Aorta (tissue), 5 donors: ENCODE measurements at places on chromosomes 7 and 10. TPM values are rescaled to one million over a fixed set of nuclear protein-coding genes. Genes with fewer than 3 reads are reported as not detected.

GRCh38 chr7:27062946-27063345 is 32.9 kb downstream of the HOXA1 start:
- no peak for DNase-seq

The SPDYE8 gene
- total RNA-seq, result not detected

DNA sequence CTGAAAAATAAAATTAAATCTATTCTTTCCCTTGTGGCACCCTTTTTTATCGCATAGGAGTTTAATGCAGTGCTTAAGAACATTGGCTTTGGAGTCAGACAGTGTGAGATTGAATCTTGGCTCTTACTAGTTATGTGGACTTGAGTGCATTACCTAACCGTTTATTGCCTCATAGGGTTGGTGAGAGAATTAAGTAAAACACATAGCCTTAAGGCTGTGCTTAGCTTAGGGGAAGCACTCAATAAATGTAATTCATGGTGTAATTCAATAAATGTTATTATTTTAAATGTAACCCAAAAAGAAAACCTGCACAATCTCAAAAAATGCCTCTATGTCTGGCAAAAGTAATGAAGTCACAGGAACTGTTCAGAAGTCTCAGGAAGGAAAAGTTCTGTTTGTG is 2.7 kb downstream of the STK17A start:
- no peak for DNase-seq

The EBF3 gene
- total RNA-seq, result 8.4 TPM

- DNase-seq, result no peak
Observed at GRCh38 chr10:96688789-96689188, 31.5 kb downstream of the PIK3AP1 start.

The SEPHS1 gene
- 38.1 TPM for total RNA-seq

GRCh38 chr10:116611153-116611545 is 9.6 kb upstream of the PNLIPRP2 start:
- DNase-seq, result no peak

The IRF5 gene
- 15.5 TPM for total RNA-seq

DNA sequence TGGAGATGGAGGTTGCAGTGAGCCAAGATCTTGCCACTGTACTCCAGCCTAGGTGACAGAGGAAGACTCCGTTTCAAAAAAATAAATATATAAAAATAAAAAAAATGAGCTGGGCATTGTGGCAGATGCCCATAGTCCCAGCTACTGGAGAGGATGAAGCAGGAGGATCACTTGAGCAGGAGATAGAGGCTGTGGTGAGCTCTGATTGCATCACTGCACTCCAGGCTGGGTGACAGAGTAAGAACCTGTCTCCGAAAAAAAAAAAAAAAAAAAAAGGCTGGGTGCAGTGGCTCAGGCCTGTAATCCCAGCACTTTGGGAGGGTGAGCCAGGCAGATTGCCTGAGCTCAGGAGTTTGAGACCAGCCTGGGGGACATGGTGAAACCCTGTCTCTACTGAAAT is 11.8 kb downstream of the ZNF487 start:
- DNase-seq, result no peak

DNA sequence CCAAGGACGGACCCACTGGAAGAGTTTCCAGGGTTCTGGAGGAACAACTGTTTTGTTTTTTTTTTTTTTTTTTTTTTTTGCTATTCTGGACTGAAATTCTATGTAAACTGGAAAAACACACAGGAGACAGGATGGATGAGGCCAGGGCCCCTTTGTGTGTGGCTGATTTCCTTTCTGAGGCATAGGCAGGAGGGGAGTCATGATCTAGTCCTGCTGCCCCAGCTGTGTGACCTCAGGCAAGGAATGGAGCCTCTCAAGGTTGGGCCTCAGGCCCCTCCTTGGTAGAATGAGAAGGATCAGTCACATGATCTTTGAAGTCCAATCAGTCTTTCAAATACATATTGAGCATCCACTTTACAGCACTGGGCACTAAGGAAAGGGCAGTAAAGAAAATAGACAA is 87.6 kb downstream of the SH3PXD2A start:
- DNase-seq, result no peak
